Peyer's patch (tissue), 4 donors: ENCODE measurements at places on chromosomes 16 and 17. TPM values are rescaled to one million over a fixed set of nuclear protein-coding genes. Genes with fewer than 3 reads are reported as not detected.

DNA sequence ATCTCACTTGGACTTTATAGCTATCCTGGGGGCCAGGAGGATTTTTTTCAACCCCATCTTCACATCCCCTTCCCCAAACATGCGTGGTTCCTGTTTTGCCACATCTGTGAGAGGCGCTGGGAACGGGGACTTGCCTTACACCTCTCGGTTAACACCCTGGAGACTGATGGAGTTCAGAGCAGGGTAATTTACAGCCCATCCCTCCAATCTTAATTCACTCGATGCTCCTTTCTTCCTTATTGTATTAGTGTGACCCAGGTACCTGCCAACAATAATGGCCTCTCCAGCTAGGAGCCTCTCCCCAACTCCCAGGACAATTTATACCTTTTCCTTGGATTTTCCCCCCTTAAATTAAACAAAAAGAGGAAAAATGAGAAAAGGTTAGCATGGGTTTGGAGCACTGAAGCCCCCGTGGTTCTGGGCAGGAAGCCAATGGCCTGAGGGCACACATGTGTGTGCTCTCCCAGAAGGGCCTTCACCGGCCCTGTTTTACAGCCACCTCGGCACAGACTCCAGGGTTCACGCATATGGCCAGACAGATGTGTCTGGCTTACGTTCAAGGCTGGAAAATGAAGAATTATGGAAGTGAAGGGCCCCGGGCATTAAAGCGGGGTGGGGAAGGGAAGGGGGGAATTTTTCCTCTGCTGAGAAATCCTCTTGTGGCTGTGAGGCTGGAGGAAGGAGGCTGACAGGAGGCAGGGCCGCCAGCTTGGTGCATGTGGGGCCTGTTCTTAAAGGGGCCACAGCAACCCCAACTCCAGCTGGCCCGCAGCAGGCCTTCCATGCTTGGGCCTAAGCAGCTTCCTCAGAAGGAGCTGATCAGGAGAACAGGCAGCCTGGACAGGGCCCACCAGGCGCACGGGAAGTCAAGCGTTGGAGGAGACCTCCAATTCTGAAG is 21.4 kb downstream of the HIC1 start:
- peak; percentile 43 for DNase-seq

DNA sequence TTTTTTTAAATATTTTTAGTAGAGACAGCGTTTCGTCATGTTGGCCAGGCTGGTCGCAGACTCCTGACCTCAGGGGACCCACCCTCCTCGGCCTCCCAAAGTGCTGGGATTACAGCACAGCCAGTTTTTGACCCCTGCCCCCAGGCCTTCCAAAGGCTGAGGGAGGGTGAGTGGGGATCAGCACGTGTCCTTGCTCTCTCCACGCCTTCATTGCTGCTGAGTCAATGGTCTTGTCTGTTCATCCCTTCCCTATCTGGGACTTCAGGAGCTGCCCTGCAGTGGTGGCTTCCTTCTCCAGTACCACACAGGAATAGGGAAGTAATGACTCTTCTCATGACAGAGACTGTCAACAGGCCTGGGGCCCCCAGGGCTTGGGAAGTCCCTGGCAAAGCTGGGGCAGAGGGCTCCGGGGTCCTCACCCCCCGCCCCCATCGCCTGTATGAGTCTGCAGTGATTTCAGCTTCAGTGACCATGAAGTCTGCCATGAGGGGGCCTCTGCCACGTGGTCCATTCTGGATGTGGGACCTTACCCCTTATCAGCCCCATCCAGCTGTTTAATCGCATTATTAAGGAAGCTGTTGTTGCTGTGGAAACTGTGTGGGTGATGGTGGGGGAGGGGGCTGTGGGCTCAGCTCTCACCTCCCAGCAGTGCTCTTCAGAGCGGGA is 6.1 kb downstream of the ABCC3 start:
- no peak for DNase-seq

GRCh38 chr17:11296994-11297393 is 56.0 kb downstream of the SHISA6 start:
- DNase-seq: no peak

Gene FOXF1
- 7.6 TPM for total RNA-seq

DNA sequence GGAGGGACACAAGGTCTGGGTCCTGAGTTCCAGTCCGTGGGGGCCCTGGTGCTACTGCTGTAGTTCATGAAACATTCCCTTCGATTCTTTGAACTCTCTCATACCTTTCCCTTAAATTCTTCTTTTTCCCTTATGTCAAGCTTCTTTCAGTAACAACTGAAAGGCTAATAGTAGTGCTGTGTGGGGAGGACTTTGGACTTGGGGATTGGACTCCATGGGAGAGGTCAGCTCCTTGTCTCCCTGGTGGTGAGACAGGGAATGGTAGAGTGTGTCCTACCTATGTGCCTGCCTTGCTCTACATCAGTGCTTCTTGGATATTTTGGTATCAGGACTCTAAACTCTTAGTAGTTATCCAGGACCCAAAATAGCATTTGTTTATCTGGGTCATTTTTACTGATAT is 628.1 kb downstream of the WWOX start:
- no peak for DNase-seq

Gene KCNH6
- 39.4 TPM for total RNA-seq
